ENCODE measurements at places on chromosomes 4 and X.

- DNase-seq: no peak
Observed at GRCh38 chr4:147599769-147600168, 17.4 kb upstream of the TMEM184C start.

GRCh38 chr4:163243297-163243981 lies 76.7 kb upstream of the NAF1 start:
- DNase-seq: peak; percentile 5

DNA sequence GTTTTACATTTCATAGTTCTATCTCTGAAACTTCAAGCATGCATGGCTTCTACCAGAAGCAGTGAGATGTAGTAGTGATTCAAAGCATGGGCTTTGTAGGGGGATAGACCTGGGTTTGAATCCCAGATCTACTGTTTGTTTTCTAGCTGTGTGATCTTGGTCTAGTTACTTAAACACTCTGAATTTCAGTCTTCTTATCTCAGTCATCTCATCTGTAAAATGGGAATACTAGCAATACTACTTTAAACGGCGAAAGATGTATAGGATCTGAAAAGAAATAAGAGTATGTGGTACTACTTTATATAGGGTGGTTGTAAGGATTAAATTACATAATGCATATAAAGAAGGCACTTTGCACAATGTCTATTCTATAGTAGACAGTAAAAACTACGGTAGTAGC lies 20.0 kb upstream of the RNF128 start:
- DNase-seq: no peak

GRCh38 chr4:23237771-23238170 lies 545.0 kb downstream of the GBA3 start:
- DNase-seq: no peak

DNA sequence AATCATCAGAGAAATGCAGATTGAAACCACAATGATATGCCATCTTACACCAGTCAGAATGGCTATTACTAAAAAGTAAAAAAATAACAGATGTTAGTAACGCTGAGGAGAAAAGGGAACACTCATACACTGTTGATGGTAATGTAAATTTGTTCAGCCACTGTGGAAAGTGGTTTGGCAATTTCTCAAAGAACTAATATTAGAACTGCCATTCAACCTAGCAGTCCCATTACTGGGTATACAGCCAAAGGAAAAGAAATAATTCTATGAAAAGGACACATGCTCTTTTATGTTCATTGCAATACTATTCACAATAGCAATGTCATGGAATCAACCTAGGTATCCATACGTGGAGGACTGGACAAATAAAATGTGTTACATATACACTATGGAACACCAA lies 566.3 kb downstream of the STPG2 start:
- DNase-seq: no peak

DNA sequence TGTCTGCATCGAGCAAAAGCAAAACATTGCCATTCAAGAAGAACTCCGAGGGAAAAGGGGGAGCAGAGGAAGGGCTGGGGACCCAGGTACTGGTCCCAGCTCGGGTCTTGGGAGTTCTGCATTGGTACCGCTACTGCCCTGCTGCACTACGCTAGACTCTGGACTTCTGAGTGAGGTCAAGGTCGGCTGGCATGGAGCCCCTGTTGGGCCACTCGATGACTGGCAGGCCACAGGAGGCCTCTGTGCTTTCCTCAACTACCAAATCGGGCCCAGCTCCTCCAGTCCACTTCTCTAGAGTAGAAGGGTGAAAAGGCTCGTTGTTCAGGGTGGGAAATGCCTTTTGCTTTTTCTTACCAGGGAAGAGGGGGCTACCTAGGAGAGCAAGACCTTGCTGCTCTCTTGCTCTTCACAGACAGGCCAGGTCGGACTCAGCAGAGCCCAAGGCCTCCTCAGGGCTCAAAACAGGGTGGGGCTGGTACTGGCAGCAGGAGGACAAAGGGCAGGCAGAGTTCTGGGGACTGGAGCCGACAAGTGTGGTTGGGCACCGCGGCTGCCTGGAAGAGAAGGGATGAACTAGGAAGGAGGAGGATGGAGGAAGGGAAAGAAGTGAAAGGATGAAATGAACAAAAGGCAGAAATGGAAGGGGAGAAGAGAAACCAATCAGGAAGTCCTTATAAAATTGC lies 8.9 kb upstream of the IRAK1 start:
- DNase-seq: no peak

DNA sequence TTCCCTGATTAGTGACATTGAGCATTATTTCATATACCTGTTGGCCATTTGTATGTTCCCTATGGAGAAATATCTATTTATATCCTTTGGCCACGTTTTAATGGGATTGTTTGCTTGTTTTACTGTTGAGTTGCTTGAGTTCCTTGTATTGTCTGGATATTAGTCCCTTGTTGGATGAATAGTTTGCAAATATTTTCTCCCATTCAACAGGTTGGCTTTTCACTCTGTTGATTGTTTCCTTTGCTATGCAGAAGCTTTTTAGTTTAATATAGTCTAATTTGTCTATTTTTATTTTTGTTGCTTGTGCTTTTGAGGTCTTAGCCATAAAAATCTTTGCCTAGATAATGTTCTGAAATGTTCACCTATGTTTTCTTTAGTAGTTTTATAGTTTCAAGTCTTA lies 60.2 kb upstream of the HUWE1 start:
- DNase-seq: no peak

DNA sequence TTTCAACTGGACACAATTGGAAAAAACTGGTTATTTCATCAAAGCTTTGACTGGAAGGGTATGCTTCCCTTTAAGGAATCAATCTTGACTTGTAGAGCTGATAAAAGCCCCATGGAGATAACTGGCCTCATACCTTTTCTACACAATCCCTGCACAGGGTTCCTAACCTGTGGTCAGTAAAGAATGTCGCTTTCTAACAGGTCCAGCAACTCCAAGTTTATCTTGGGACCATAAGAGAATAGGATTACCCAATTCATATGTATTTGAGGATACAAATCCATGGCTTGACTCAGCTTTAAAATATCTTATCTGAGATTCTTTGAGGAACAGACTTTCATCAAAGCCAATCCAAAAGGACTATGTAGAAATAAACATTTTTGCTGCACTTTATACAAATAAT lies 1399.8 kb upstream of the PABPC4L start:
- no peak for DNase-seq

- no peak for DNase-seq
Observed at GRCh38 chrX:116694046-116694445, 231.3 kb upstream of the CT83 start.

DNA sequence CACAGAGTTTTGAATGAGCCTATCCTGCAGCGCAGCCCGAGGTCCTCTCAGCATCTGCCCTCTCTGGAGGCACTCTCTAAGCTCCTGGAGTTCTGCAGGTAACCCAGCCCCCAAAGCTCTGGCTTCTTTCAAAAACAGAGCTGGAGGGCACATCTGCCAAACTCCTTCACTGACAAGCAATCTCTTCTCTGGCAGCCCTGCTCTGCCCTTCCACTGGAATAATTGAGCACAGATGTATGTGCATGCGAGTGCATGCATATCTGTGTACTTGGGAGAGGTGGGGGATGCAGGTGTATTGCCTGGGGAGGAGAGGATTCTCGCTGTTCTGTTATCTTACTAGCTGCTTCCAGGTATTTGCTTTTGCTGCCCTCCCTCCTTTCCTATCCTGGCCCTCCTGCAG lies 22.2 kb upstream of the PLP1 start:
- DNase-seq: no peak

DNA sequence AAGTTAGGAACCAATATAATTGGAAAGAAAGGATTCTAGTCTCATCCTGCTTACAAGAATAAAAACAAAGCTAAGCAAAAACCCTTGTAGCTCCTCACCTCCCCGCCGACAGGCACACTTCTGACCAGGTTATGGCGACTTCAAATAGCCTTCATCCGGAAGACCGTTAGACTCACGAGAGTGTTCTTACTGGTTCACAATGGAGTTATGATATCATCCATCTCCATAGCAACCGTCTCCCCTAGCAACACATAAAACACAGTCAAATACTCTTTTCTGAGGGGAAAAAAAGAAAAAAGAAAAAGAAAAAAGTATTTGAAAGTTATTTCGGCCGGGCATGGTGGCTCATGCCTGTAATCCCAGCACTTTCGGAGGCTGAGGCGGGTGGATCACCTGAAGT lies at the start of gene IL13RA2:
IL13RA2 (minus strand) TSS at position 162 of the 400 bp plus-strand sequence. CDS start 347 bp downstream, outside the sequence.
- no peak for DNase-seq

DNA sequence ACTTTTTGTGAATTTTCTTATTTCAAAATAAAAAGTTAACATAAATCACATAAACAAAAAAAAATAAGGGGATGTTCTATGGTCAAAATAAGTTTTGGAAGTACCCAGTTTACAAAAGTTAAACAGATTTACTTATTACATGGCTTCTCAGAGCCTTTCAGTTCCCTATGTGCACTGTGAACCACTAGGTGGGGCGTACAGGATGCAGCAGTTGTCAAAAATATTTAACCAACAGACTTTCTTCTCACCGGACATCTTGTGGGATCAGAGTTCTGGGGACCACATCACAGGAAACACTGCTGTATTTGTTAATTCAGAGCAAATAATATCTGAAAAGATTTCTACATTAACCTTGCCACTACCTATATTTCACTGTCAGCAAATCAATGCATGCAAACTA lies 74.1 kb downstream of the SMARCA1 start:
- no peak for DNase-seq

- DNase-seq: no peak
Observed at GRCh38 chr4:38085751-38086150, 125.6 kb downstream of the PTTG2 start.

DNA sequence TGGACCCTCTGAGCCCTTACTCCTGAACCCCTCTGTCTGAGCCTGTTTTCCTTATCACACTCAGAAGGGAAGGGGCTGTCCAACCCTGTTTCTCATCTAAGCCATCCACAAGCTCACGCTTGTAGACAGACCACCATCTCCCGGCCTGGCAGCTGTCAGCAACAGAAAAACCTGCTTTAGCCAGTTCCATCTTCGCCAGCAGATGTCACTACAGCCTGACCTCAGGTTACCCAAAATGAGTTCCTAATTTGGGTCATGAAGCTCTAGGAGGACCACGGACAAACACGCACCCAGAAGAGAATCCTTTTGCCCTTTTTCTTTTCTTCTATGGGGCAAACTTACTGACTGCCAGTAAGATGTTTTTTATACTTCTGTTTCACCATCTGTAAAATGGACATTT lies 445.4 kb downstream of the BCOR start:
- peak; percentile 46 for DNase-seq

- no peak for DNase-seq
Observed at GRCh38 chr4:166493924-166494345, 620.9 kb downstream of the TLL1 start.

GRCh38 chr4:139454111-139455045 lies at the start of gene RAB33B:
RAB33B (plus strand) TSS chr4:139454121; CDS start chr4:139454196, 75 bp downstream.
- DNase-seq: no peak

DNA sequence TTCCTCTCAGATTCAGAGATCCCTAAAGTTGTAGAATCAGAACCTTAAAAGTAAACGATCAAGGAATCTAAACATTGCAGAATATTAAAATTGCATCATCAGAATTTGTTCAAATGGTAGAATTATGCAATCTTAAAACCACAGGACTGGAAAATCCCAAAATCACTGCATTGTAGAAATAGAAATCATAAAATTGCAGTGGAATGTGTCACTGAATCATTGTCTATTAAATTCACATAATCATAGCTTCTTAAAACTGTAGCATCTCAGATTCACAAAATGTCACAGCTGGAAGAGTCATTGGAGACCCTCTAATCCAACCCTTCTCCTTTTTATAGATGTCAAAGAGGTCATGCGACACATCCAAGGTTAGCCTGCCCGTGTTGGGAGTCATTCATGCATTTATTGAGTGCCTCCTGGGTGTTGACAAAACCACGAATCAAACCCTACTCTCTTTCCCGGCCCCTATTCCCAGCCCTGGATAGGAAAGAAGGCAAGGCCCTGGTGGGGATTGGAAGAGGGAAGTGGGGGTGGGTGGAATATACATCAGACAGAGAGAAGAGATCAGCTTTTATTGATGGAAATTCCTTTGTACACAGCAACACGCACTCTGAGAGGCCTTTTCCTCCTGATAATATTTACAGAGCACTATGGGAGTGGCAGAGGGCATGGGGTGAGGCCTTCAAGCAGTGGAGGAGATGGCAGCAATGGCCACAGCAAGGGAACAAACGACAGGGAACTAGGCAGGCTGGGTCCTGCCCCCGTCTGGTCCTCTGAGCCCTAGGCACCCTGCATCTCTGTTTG lies 15.4 kb downstream of the IQSEC2 start:
- no peak for DNase-seq

DNA sequence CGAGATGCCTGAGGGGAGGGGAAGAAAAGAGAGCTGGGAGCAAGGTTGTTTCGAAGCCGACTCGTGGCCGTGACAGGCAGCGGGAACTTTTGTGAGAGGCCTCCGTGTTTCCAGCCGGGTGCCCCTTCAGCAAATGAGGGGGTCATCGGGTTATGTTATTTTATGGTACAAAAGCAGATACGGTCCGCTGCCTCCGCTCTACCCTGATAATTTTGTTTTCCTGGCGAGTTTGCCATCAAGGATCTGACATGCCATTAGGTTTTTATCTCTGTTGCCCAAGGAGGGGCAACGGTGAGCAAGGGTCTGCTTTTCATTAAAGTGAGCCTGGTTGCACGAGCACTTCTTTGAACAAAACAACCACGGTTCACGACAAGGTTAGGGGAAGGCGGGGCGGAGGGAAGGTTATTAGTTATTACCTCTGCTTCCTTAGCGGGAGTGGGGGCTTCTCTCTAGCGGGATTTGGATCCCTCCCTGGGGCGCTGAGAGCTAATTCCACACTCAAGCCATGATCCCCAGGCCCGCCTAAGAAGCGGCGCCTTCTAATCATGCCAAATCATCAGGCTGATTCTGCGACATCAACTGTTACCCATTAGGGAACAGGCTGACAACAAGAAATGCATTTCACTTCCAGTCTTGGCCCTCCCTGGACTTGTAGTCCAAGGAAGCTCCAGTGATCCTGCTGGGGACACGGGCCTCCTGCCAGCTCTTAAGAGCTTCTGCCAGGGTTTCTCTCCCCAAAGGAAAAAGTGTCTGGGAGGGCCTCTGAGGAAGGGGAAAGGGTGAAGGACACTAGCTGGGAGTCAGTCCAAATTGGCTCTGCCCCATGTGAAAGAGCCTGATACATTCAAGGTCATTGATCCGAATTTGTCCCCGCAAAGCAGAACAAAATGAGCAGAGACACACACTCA lies 617.7 kb downstream of the MID1IP1 start:
- no peak for DNase-seq

GRCh38 chr4:120055162-120055561 lies 11.5 kb downstream of the MAD2L1 start:
- no peak for DNase-seq

DNA sequence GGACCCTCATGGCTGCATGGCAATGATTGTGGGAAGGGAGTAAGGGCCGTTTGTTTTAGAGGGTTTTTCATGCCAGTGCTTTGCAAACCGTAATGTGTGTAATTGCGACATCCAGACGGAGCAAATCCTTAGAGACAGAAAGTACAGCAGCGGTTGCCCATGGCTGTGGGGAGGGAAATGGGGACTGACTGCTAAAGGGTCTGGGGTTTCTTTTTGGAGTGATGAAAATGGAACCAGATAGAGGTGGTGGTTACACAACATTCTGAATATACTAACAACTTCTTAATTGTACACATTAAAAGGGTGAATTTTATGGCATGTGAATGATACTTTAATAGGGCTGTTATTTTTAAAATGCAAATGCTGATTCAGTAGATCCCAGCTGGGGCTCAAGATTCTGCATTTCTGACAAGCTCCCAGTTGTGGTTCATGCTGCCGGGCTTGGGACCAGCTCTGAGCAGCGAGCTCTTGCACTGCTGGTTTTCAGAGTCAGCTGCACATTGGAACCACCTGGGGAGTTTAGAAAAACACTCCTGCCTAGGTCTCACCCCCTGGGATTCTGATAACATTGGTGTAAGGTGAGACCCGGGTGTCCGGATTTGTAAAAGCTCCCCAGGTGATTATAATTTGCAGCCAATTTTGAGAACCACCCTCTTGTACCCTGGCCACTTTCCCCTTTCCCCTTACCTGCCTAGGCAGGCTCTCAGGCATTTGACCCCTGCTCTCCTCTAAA lies 47.7 kb downstream of the PRPS1 start:
- DNase-seq: peak; percentile 46

Measured in hematopoietic multipotent progenitor cell treated with erythropoietin and hydrocortisone succinate and interleukin-3 and kit ligand, for 8 days (in vitro differentiated cells).